ENCODE measurements at places on chromosomes 11 and 22.

DNA sequence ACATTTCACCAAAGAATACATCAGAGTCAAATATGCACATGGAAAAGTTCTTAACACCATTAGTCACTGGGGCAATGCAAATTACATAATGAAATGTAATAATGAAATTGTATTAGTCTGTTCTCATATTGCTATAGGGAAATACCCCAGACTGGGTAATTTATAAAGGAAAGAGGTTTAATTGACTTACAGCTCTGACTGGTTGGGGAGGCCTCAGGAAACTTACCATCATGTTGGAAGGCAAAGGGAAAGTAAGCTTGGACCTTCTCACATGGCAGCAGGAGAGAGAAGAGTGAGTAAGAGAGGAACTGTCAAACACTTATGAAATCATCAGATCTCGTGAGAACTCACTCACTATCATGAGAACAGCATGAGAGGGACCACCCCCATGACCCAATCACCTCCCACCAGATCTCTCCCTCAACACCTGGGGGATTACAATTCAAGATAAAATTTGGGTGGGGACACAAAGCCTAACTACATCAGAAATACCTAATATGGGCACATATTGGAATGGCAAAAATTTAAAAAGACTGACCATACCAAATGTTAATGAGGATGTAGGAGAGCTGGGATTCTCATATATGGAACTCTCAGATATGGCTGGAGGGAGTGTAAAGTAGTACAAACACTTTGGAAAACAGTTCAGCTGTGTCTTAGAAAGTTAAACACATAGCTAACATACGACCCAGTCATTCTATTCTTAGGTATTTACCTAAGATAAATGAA lies 65.1 kb upstream of the CD44 start:
- no peak for DNase-seq

GRCh38 chr11:123603666-123604065 lies 50.8 kb downstream of the SCN3B start:
- DNase-seq = no peak

- DNase-seq = no peak
Observed at GRCh38 chr11:94007906-94008305, 13.2 kb upstream of the HEPHL1 start.

- DNase-seq = no peak
Observed at GRCh38 chr22:29454276-29454675, 15.9 kb downstream of the RFPL1 start.

GRCh38 chr22:40107851-40108378 lies 69.8 kb upstream of the TNRC6B start:
- peak; percentile 35 for DNase-seq

DNA sequence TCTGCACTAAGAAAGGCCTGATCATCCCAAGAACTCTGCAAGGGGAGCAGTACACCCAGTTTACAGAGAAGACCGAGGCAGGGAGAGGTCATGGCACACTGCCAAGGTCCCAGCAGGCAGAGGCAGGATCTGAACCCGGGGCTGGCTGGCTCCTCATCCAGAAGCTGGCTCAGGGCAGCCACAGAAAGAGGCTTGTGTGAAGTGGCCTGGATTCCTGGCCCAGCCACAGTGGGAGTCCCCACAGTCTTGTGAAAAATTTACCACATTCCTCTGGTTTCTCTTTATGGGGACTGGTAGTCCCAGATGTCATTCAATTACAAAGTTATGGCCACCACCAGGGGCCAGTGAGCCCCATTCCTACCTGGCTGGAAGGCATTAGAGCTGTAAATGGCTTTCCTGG lies 440.5 kb downstream of the MIAT start:
- DNase-seq = no peak
